ENCODE measurements at places on chromosomes 7 and 10. TPM values are rescaled to one million over a fixed set of nuclear protein-coding genes. Genes with fewer than 3 reads are reported as not detected.

Gene ZNF479
- total RNA-seq, result not detected

DNA sequence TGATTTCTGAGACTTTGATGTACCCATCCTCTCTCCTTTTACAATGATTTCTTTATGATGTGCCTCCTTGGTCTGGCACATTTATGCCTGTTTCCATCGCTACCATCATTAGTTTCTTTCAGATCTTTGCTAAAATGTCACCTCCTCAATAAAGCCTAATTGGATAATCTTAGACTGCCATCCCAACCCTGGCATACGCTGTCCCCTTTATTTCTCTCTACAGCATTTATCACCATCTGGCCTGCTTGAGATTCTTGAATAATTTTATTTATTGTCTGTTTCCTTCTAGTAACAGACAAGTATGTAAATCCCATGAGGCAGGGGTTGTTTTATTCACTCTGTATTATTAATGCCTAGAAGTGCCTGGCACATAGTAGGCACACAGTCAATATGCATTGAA, 6.7 kb upstream of the DNTT start:
- no peak for DNase-seq

Gene FOXI2
- total RNA-seq, result not detected

DNA sequence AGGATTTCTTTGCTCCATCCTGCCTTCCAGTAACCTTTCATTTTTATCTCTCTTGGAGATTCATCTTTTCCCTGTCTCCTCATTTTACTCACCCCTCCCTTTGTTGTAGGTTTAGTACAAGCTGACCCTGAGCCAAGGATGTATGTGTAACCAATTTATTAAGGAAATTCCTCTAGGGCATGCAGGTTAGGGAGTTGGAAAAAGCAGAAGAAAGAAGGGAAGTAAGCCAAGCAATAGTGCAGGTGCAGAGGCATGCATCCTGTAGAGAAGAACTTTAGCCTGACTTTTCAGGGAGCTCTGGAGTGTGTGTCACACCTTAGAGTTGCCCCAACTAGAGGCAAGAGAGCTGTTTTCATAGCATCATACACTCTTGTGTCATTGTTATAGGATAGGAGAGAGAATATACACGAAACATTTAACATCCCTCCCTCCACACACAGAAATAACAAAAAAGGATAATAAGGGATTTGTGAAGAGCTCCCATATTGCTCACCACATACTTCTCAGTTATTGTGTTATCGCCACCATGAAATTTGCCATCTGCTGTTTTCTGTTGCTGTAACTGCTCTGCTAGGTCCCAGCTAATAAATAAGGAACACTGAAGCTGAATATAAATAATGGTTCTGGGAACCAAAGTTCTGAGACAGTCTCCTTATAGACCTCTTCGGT, 21.8 kb upstream of the SEMA3C start:
- no peak for DNase-seq

Gene LSM5
- 79.1 TPM for total RNA-seq

- DNase-seq, result no peak
These were observed 108.7 kb downstream of the DNAJC1 start for GRCh38 chr10:21894648-21895342.
